Thymus (tissue), 14 donors: ENCODE measurements at places on chromosomes 7 and 10. TPM values are rescaled to one million over a fixed set of nuclear protein-coding genes. Genes with fewer than 3 reads are reported as not detected.

The OR13A1 gene
- total RNA-seq = 0.28 TPM

The RINT1 gene
- 12.2 TPM for total RNA-seq

The GATA3 gene
- 6.5 TPM for total RNA-seq

The PON3 gene
- 3.2 TPM for total RNA-seq

The IL15RA gene
- 5.5 TPM for total RNA-seq

The TMEM229A gene
- not detected for total RNA-seq

The CALML3 gene
- 144 TPM for total RNA-seq

- no peak for DNase-seq
These were observed 104.7 kb downstream of the SEPTIN7 start for GRCh38 chr7:35905555-35905954.

- DNase-seq = no peak
These were observed 171.6 kb downstream of the AUTS2 start for GRCh38 chr7:69769826-69770225.

- no peak for DNase-seq
These were observed 102.3 kb downstream of the CCDC7 start for GRCh38 chr10:32548208-32548607.

- no peak for DNase-seq
These were observed 103.9 kb downstream of the AASS start for GRCh38 chr7:122040147-122040546.

DNA sequence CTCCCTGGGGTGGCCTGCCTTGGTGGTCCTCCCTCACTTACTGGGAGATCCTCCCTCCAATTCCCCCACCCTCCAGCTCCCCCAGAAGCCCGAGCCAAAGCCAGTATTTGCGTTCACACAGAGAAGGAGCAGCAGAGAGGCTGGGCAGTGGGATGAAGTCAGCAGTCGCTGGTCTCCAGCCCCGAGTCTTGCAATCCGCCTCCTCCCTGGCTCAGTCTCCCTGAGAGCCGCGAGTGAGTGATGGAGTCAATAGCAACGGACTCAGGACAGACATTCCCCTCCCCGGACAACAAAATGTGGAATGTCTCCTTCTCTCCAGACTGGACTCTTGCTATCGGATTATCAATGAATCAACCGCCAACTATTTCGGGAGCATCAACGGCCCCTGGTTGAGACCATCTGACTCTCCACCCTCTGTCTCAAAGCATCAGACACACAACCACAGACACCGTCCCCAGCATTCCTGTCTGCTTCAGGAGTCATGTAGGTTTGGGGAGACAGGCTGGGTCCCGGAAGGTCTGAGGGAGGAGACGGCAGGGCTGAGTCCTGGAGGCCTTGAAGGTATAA, 178.4 kb downstream of the SH3PXD2A start:
- no peak for DNase-seq

- DNase-seq = no peak
These were observed 154.9 kb downstream of the GLI3 start for GRCh38 chr7:42082144-42082543.

- DNase-seq = no peak
These were observed 27.8 kb downstream of the DCLRE1C start for GRCh38 chr10:14926061-14926470.

- DNase-seq = no peak
These were observed 49.8 kb downstream of the ELFN1 start for GRCh38 chr7:1719913-1720312.

DNA sequence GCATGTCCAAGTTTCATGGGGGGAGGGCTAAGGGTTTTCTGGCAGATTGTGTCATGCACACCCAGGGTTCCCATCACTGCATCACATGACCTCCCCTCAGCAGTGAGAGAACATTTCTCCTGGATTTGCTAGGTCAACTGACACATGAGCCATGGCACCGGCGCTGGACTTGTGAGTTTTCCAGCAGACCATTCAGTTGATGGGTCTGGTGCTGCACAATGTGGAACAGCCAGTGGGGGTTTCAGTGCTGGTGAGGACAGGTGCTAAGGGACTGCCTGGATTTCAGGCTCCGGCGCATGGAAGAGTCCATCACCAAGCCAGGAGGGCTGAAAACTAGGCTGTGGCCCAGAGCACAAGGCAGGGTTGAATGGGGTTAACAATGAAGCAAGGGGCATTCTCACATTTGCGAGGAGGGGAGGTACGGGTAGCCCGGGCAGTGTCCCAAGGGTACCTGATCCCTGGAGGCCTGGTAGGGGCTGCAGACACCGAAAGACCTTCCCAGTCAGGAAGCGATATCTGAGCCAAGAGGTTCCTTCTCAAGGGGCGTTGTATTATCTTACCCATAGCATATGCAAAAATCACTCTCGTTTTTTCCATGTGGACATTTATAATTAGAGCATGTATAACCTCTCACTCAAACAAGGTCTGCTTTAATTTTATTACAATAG, 203.0 kb downstream of the TNS3 start:
- no peak for DNase-seq

- no peak for DNase-seq
These were observed 89.9 kb downstream of the PAXIP1 start for GRCh38 chr7:154912871-154913637.
